ENCODE measurements at places on chromosomes 12 and 14. TPM values are rescaled to one million over a fixed set of nuclear protein-coding genes. Genes with fewer than 3 reads are reported as not detected.

The UNC79 gene
- 1.2 TPM for total RNA-seq

The WNT1 gene
- total RNA-seq = not detected

The CRY1 gene
- 13.5 TPM for total RNA-seq

DNA sequence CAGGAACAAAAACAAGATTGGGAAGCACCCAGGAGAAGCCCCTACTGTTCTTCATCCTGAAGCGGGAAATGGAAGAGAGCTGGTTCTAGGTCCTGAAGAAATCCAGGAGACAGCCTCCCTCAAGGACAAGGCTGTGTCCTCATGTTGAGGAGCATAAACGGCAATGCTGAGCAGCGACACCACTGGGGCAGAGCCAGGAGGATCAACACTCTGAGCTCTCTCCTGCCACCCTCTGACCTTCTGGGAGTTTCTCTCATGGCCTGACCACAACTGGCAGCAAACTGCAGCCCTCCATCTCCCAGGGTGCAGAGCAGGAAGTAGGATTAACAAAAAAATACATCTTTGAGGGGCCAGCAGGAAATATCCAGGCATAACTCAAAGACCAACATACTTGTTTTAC is 1292.2 kb upstream of the TMEM132C start:
- DNase-seq = peak; percentile 55

GRCh38 chr12:12008931-12009611 is 61.7 kb upstream of the BCL2L14 start:
- peak; percentile 97 for DNase-seq

DNA sequence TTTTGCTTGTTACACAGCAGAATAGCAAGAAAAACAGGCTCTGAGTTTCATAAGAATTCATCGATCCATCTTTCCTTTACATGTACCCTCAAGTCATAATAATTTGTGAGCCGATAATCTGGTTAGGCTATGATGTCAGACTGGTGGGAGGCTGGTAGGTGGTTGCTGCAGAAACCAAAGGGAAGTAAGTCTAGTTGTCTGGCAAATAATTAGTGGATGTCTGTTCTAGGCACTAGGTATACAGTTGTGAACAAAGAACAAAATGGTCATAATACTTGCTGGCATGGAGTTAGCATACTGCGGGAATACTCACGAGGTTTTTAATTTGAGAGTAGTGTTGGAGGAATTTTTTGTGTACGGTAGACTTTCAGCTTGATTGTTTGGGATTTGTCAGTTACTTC is 8.8 kb downstream of the SUSD6 start:
- DNase-seq = no peak

DNA sequence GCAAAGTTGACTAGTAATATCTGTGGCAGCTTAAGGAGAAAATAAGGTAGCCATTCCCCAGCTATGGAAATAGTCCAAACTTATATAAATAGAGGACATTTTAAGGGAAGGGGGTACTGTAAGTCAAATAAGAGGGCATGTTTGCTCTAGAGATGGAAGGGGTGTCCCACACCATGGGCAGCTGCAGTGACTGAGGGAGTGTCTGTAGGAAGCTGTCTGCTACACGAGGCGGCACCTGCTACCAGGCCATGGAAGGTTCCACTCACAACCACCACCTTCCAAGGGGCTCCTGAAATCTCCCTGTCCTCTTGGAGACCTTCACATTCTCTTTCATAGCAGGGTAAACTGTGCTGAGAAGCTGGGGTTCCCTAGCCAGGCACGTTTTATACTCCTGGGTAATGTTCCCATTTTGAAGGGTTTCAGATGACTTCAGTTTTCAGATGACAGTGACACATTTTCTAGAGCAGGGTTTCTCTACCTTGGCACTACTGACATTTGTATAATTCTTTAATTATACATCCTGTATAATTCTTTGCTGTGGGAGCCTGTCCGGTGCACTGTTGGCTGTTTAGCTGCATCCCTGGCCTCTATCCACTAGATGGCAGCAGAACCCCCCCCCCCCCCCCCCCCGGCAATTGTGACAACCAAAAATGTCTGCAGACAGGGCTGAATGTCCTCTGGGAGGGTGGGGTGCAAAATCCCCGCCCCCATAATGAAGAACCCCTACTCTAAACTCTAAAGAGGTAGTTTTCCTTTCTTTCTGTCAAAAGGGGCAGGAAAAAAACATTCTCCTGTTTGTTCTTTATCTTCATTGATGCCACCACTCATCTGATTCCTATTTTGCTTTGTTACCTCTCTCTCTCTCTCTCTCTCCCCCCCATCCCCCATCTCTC is 11.6 kb upstream of the SMCO2 start:
- DNase-seq = peak; percentile 34

DNA sequence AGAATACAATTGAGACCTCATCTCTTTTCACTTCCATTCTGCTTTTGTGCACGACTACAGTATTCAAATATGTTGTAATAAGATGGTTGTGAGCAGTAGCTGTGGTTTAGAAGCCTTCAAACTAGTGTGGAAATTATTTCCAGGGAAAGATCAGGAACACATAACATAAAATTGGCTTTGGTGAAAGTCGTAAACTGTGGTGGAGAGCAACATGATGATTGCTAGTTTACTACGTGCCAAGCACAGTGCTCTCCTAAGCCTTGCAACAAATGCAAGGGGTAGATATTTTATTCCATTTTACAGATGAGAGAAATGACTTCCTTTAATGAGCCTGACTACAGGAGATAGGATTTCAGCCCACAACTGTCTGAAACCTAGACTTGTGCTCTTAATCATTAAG is 172.4 kb upstream of the LMNTD1 start:
- DNase-seq = no peak

DNA sequence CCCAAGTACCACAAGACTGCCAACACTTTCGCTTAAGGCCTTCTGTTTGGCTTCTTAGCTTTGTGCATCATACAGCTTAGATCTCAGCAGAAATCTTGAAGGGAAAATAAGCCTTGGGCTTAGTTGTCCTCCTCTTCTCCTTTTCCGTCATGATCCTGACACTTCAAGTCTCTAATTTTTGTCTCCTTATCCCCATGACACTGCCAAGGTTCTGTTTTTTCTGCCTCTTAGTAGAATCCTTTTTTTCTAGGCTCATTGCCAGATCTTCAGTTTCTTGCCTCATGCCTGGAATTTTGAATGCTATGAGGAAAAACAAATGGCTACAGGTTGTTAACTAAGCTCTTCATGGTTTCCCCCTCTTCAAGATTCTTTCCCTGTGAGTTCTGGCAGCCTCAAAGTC is 450.4 kb downstream of the LRFN5 start:
- DNase-seq = no peak

- DNase-seq = no peak
These were observed 126.9 kb downstream of the DUSP6 start for GRCh38 chr12:89225401-89225800.

DNA sequence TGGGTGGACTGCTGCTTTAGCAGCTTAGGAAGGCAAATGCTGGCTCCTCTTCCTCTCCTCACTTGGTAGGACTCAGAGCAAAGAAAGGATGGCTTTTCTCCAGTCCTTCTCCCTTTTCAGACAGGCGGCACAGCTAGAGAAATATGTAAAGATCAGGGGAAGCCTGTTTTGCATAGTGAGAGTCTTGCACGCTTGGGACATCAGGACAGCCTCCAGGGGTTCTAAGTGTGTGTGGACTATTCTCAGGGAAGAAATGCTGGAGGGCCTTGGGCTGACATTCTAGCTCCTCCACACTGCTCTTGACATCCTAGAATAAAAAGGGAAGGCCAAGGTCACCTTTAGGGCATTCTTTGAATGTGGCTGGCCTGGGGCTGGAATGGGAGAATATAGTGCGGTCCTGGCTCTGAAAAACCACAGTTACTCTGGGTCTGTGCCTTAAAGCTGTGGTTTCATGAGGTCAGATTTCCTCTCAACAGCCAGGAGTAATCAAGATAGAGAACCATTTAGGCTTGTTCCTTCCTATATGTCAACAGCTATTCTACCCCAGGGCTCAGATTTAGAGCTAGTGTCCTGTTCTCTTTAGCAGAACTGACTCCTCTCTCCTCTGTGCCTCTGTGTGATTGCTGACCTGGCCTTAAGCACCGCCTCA is 24.3 kb downstream of the CMA1 start:
- DNase-seq = peak; percentile 47

- DNase-seq = no peak
These were observed 525.3 kb upstream of the TBX3 start for GRCh38 chr12:115209230-115209629.

Measured in SK-MEL-5 (cell line).